ENCODE measurements at places on chromosomes 5 and 9. TPM values are rescaled to one million over a fixed set of nuclear protein-coding genes. Genes with fewer than 3 reads are reported as not detected.
A peak's percentile ranks its signal among the peaks of the same experiment; 100 is the strongest.

- no peak for DNase-seq
These were observed 7.1 kb downstream of the ZFP2 start for GRCh38 chr5:178902849-178903248.

- no peak for DNase-seq
These were observed 36.3 kb downstream of the STK10 start for GRCh38 chr5:172151661-172152210.

Gene SEMA5A
- 1.8 TPM for total RNA-seq

DNA sequence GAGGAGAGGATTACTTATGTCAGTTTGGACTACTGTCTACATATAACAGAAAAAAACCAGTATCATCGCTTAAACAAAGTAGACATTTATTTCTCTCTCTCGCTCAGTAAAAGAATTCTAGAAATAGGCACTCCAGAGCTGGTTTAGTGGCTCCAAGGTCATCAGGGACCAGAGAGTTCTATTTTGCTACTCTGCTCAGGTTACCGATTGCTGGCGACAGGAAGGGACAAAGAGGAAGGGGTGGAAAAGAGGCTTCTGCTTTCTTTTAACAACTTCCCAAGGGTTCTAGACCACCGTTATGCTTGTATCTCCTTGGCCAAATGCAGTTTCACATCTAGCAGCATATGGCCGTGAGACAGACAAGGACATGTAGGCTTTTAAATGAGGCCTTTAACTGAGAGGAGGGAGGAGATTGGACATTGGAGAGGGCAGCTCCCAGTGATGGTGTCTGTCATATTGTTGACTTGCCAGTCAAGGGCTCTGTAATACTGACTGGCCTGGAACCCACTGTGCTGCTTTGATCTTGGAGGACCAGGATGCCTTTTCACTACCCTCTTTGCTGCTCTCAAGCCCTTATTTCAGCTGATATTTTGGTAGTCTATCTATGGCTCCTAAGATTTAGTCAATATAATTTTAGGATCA, 15.6 kb upstream of the DCP2 start:
- no peak for DNase-seq

DNA sequence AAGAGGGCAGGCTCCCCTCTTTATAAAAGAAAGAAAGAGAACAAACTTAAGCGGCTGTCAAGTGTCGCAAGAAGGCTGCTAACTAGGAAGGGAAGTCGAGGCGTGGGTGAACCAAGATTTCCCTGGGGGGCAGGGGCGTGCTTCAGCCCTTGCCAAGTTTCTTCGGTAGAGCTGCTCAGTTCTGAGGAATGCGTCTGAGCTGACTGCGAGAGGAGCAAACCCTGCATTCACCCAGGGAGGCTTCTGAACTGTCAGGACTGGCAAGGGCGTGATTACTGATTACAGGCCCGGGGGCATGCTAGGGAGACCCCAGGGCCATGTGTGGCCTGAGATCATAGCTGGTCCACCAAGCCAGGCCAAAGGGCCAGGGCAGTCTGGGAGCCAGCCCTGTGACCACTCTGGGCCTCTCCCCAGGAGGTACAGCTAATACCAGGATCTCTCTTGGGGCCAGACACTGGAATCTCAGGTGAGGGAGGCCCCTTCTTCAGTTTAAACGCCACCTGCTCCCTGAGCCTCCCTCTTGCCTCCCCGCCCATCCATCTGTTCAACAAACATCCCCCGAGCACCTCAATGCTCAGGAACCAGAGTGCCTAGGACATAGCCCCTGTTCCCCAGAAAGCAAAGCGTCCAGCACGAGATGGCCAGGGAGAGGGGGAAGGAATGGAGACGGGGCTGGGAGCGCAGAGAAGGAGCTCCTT, 30.9 kb downstream of the SARDH start:
- peak; percentile 64 for DNase-seq

GRCh38 chr5:126970517-126971017, 59.8 kb downstream of the MARCHF3 start:
- DNase-seq = no peak

Gene CCNO
- total RNA-seq = not detected

- DNase-seq = no peak
These were observed 64.3 kb downstream of the HABP4 start for GRCh38 chr9:96514108-96514799.

Gene OSTF1
- 11.0 TPM for total RNA-seq

Gene IFNA13
- not detected for total RNA-seq

DNA sequence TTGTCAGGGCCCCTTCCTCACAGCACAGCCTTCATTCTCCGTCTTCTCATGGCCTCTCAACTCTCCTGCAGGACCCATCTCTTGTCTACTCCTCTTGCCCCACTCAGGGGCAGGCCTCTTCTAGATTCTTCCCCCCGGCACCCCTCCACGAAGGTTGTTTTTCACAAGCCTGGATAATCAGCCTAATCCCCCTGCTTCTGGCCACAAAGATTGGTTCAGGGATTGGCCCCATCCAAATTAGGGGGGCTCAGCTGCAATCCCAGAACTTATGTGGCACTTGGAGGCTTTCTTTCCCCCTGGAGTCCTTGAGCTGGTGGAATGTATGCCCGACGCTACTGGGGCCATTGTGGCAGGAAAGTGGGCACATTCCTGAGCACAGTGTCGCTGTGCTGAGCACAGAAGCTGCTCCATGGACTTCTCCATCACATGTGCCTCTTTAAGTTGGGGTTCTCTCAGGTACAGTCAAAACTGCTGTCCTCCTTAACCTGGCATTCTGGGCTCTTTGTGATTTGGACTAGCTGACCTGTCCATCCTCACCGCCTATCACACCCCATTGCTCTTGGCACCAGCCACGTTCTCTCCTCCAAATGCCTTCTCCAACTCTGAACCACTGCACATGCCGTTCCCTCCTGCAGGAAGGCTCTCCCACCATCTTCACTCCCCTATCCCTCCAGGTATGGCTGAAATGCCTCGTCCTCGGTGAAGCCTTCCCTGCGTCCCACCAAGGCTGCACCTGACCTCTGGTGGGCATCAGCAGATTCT, 66.8 kb upstream of the RNF130 start:
- DNase-seq = no peak

GRCh38 chr9:124784509-124784908, 7.6 kb downstream of the OLFML2A start:
- DNase-seq = no peak

GRCh38 chr5:166329149-166329800, 1962.2 kb upstream of the WWC1 start:
- no peak for DNase-seq

DNA sequence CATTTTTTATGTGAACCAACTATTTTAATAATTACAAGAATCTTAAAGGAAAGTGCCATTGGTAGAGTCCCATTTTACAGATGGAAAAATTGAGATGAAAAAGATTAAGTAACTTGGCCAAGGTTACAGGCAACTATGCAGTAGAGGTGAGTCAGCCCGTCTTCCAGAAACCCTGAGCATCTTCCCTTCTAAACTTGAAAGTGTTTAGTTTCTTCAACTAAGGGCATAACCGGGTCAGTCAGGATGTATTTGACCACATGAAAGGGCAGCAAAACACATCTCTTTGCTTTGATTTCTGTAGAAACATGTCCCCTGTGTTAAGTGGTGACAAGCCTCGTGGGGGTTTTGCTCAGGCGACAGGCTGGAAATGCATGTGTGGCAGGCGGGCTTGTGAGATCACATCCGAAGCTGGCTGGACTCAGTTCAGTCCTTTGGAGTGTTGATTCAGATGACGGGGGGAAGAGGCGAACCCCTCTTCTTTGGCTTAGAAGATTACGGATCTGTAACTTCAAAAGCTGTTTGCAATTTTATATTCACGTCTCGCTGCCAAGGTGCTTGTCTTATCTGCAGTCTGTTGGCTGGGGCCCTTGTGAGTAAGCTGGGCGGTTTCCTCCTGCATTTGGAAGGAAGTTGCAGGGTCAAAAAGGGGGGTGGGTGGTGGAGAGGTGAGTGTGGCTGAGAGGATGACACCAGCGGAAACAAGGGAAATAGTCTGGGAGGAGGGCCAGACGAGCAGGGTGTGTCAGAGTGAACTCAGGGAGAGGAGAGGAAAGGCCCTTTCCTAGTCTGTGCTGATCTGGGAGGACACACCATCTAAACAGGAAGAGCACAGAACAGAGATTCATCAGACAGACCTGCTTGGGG, 78.9 kb upstream of the RPS23 start:
- DNase-seq = peak; percentile 89

DNA sequence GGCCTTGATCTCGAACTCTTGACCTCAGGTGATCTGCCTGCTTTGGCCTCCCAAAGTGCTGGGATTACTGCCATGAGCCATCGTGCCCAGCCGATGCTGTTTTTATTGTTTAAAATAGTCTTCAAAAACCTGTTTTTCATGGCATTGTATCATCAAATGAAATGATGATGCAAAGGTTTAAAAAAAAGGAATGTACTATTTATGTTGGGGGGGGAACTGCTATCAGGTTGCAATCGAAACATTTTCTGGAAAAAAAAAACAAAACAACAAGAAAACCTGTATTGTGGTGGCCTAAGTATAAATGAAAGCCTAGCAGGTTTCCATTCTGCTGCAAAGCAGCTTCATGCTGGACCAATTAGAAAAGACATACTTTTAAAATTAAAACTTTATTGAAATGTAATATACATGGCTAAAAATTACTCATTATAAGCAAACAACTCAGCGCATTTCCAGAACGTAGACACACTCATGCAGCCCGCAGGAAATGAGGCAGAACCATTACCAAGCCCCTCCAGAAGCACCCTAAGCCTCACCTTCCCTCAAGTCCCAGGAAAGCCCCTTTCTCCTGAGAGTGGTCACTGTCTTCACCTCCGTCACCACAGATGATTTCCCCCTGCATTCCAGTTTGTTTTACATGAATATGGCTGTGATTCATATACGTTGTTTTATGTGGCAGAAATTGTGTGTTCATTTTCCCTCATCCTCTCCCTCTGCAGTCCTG, 19.0 kb downstream of the GPR107 start:
- no peak for DNase-seq

GRCh38 chr5:176388003-176388443, 375 bp downstream of the NOP16 start:
- DNase-seq = no peak

Gene TOR1B
- total RNA-seq = 22.9 TPM

Gene TMC1
- under 0.01 TPM for total RNA-seq

DNA sequence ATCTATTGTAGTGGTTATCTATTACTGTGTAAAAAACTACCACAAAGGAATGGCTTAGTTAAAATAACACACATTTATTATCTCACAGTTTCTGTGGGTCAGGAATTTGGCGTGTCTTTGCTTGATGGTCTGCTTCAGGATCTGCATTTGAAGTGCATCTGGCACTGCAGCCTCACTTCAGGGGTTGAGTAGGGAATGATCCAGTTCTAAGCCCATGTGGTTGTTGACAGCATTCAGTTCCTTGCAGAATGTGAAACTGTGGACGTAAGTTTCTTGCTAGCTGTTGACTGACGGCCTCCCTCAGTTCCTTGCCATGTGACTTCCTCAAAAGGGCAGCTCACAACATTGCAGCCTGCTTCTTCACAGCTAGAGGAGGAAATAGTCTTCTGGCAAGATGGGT, 2.1 kb upstream of the OGN start:
- DNase-seq = peak; percentile 69

DNA sequence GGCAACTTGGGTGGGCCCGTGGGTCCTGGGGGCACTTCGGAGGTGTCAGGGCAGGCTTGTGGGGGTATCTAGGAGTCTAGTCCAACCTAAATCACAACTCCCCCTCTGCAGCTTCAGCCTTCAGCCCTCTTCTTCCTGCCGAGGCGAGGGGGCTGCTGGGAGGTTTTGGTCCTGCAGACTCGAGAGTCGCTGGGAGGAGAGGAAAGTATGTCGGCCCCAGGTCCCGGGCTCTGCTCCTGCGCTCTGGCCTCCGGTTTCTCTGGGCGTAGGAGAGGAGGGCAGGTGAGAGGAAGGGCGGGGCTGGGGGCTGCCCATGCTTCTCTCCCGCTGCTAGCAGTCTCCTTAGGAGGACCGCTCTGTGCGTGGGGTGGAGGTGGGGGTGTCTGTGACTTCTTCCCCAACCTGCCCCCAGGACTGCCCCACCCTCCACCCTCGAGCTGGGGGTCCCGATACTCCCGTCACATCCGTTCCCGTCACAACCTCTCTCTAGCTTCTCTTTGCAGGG, 139.8 kb upstream of the COL5A1 start:
- peak; percentile 60 for DNase-seq

- DNase-seq = no peak
These were observed 293.0 kb downstream of the ZNF608 start for GRCh38 chr5:124453221-124454051.

- DNase-seq = no peak
These were observed 47.8 kb downstream of the LOX start for GRCh38 chr5:122030251-122030650.

DNA sequence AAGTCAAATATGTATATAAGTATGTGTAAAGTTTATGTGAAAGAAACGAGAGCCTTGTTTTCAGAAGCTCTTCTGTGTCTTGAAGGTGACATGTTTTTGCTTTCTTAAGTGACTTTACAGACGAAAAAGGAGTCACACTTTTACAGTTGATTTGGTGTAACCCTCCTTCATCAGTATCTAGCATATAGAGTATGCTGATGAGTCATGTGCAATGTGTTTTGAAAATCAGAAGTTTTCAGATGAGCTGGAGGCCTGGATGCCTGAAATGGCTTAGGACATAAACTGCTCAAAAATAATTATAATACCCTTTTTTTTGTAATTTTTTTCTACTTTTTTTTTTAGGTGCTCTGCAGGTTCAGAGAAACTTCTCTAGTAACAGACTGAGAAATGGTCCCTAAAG, 209.5 kb downstream of the CD180 start:
- DNase-seq = no peak

Gene ARL14EPL
- not detected for total RNA-seq

Gene FRMD3
- total RNA-seq = 8.0 TPM

GRCh38 chr5:53411388-53411787, 69.0 kb upstream of the FST start:
- no peak for DNase-seq

GRCh38 chr9:75990576-75991304, 100.3 kb downstream of the PCSK5 start:
- DNase-seq = no peak

Gene SLC27A6
- 0.68 TPM for total RNA-seq

Gene C6
- total RNA-seq = 1.9 TPM

DNA sequence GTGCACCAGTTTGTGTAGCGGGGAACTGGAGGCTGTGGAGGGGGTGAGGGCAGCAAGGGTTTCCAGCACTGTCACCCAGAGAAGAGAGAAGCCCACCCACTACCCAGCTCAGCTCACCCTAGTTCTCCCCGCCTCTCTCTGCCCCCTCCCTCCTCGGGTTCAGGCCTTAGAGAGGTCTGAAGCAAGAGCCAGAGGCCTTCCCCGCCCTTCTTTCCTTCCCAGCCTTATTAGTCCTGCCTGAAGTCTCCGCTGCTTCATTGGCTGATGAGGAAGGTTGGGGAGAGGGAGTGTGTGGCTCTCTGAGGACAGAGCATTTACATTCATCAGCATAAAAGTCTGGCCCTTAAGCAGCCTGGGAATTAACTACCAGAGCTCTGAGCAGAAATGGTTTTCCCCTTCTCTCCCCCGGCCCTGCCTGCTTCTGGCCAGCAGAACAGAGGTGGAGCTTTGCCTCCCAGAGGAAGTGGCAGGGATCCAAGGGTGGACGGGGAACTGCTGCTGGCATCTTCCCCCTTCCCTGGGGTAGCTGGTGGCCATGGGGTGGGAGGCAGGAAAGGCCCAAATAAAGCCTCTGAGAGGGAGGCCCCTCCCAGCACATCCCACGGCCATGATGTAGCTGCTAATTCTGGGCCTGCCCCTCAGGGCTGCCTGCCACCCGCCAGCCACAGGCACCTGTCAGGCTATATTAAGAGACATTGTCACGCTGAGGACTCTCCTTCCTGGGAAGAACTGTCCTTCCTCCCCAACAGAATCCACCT, 4.1 kb downstream of the DNAJB5 start:
- peak; percentile 92 for DNase-seq

Data from sigmoid colon (tissue), 7 donors.